KG1 (cell line): ENCODE measurements at places on chromosomes 13 and 19.

- DNase-seq, result no peak
Measured at GRCh38 chr19:6677495-6677882, 7.5 kb upstream of the TNFSF14 start.

GRCh38 chr13:37870895-37871550 is 1.5 kb upstream of the TRPC4 start:
- no peak for DNase-seq

DNA sequence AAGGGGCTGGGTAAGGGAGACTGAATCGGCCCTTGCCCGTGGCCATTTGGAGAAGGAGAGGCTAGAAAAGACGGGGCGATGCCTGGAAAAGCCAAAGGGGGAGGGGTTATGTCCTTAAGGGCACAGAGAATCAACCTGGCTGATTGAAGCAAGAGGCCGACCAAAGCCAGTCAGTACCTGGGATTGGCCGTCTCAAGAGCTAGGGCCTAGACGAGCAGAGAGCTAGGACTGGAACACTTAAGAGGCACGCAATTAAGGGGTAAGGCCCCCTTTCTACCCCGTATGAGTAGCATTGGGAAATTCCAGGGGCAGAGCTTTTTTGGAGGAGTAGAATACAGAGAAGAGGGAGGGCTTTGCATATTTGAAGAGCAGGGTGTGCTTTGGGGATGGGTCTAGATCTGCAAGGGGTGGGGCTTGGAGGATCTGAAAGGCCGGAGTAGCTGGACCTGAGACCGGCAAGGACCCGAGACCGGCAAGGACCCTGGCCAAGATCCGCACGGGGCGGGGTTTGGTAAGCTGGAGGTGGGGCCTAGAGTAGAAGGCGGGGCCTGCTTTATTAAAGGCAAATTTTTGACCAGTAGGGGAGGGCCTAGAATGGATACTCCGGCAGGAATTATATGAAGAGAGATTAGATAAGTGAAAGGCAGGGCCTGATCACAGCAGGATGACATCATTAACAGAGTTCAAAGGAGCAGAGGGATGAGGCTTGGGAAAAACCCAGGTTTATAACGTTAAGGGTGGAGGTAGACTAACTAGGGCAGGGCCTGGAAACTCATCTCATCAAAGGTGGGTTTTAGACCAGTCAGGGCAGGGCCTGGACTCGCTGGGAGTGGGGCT is 10.7 kb upstream of the CACNG6 start:
- DNase-seq, result no peak

DNA sequence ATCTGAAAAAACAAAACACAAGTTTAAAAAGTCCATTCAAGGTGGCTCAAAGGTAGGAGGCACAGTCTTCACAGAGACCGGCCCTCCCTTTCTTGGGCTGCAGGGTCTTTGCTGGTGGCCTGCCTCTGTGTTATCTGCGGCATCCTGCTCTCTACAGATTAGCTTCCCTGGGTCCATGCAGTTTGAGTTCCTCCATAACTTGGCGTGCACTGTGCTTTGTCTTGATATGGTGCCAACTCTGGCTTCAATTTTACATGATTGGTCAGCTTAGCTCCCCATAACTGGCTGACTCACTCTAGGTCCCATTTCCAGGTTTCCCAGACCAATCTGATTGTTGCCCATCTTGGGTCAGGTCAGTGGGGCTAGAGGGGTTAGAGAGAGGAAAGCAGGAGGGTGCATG is 41.8 kb downstream of the TPT1 start:
- no peak for DNase-seq

GRCh38 chr13:30732046-30732390 is 3.3 kb upstream of the ALOX5AP start:
- no peak for DNase-seq

DNA sequence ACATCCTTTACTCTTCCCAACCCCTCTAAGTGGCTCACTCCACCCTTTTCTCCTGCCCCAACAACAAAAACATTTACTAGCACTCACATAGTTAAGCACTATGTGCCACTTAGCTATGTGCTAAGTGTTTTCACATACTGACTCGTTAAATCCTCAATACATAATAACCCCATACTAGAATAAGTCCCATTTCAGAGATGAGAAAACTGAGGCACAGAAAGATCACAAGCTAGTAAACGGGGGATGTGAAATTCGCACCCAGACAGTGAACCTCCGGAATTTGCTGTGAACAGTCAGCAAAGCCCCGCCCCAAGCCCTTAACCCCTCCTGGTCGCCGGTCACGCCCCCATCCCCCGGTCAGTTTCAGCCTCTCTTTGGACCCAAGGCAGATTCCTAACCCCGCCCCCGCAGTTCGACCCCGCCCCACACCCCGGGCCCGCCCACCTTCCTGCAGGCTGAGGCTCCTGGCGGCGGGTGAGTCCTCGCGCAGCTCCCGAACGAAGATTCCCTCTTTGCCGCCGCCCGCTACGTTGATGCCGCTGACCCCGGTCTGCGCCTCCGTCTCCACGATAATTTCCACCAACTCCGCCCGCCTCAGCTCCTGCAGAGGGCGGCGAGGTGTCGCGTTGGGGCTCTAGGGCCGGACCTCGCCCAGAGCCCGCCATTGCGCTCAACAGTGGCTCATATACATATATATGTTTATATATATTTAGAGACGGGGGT is 9.8 kb downstream of the PRX start:
- DNase-seq, result peak; percentile 21

- peak; percentile 23 for DNase-seq
Measured at GRCh38 chr19:13097033-13097462, 5.6 kb downstream of the LYL1 start.

GRCh38 chr13:45228002-45228401 is 27.2 kb upstream of the KCTD4 start:
- no peak for DNase-seq

DNA sequence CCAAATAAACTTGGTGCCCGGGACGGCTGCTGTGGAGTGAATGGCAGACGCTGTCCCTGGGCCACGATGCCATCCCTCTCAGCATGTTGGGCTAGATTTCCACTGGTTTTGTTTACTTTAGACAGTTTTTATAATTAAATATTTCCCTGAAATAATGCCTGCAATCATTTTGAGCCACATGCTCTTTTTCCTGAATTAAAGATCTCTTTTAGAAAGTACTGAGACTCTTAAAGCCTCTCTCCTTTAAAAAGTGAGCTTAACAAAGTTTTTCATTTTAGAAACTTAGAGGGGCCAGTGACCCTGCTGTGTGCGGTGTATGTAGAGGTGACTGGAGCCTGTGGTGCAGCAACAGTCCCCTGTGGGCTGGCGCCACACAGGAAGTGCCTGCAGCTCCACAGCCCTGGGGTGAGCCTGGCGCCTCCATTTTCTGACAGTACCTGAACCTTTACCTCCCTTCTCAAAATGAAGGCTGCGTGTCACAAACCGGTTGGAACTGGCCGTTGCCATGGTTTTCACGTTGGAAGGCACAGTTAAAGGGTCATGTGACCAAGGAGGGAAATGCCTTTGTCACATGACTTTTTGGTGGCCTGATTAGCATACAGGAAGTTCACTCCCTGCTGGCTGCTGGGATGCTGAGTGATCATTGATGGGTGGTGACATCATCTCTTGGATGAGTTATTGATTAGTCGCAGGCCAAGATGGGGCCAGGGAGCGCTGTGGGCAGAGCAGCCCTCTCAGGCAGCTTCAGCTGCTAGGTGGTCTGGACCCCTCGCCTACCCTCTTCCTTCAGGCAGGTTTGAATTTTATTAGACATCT is 26.3 kb downstream of the TSSK6 start:
- peak; percentile 57 for DNase-seq

DNA sequence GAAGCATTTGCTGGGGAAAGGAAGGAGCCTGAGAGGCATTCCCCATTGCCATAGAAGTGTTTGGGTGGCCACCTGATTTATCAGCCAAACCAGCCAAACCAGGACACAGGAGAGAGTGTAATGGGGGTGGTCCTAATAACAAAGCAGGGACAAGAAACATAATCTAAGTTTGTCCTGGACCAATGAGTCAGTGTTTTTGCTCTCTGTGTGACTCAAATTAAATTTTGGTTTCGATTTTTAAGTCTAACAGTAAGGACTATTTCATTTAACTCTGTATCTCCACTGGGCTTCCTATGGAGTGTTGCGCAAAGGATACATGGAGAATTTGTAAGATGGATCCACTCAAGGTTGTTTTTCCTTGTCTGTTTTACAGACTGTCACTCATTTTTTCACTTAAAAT is 19.5 kb upstream of the TRPC4 start:
- no peak for DNase-seq

DNA sequence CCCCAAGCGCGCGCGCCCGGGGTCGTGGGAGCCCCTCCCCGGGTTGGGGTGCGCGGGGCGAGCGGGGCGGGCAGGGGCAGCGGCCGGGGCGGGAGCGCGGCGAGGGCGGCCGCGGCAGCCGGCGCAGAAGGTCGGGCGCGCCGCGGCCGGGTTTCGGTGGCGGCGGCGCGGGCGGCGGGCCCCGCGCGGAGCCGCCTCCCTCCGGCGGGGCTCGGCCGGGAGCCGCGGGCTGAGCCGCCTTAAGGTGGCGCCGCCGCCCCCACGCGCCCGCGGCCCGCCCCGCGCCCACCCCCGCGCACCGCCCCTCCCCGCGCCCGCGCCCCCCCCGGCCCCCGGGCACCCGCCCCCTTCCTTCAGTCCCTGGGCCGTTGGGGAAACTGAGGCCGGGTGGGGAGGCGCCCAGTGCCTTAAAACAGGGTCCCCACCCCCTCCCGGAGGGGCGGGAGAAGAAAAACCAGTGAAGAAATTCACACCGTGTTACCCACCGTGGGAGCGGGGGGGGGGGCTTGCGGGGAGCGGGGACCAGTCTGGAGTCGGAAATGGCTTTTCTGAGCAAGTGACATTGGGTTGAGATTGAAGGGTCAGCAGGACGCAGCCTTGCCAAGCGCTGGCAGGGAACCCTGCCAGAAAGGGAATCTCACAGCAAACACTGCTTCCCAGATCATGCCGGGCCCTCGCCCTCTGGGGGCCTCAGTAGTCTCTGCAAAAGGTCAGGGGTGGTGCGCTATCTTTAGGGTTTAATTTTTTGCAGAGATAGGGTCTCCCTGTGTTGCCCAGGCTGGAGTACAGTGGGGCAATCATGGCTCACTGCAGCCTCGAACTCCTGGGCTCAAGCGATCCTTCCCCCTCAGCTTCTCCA is at the start of gene TLE2:
Gene TLE2 (minus strand): TSS at position 216 of the 859 bp plus-strand sequence. CDS start 376 bp downstream, outside the sequence.
- DNase-seq, result no peak

DNA sequence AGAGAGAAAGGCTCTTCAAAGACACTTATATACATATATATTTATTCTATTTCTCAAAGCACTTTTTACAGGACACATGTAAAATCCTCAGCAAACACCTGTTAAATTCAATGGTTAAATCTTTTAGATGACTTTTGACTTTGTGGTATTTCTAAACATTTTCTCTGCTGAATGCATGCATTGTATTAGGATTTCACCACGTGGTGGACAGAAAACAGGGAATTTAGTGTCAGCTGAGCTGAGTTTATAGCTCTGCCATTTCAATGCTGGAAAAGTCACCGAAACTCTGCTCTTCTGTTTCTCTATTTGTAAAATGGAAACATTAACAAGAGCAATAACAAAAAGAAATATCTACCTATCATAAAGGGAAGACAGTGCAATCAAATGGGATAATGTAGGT is 375.6 kb downstream of the ENOX1 start:
- DNase-seq, result no peak

DNA sequence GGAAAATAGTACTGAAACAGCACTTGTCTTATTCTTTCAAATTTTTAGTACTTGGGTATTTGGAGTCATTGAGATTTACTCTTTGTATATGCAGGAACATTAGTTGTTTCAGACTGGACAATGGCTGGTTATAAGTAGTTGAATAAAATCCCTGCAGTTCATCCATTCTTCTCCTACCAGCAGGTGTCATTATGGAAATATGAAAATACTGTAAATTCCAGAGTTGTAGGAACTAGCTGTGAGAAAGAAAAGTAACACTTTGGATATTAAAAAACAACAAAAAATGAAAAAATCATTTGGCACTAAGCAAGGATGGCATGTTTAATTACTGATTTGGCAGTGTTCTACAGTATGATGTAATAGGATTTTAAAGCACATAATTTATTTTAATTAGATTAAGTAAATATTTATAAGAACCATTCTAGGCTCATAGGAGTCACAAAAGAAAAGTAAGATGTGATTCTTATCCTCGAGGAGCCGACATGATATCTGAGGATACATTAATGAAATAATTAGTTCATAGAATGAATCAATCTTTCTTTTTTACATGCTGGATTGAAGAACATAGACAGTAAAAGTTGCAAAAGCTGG is 155.3 kb downstream of the KCNRG start:
- no peak for DNase-seq

- no peak for DNase-seq
Measured at GRCh38 chr19:19418555-19419260, 13.2 kb downstream of the GATAD2A start.

- DNase-seq, result no peak
Measured at GRCh38 chr19:12331211-12331941, 2.1 kb downstream of the ZNF563 start.

DNA sequence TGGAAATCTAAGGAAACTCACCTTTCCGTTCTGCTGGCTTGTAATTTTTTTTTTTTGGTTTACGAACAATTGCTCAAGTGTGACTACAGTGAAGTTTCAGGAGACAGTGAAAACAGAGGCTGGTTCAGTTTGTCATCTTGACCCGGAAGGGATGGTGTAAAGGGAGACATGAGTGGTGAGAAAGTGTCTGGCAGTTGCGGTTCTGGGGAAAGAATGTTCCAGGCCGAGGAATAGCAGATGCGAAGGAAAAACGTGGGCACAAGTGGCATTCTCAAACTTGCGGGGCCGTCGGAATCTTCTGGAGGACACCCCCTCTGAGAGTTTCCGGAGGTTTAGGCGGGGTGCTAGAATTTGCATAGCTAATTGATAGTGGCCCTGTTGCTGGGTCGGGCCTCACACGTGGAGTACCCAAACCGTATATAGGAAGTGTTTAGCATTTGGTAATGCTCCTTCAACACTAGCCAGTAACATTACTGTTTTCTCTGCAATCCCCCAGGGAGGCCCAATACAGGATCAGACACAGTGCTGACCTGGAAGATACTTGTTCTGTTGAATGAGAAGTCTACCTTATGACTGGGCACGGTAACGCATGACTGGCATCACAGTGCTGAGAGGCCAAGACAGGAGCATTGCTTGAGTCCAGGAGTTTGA is 2.8 kb upstream of the TNFSF9 start:
- no peak for DNase-seq

DNA sequence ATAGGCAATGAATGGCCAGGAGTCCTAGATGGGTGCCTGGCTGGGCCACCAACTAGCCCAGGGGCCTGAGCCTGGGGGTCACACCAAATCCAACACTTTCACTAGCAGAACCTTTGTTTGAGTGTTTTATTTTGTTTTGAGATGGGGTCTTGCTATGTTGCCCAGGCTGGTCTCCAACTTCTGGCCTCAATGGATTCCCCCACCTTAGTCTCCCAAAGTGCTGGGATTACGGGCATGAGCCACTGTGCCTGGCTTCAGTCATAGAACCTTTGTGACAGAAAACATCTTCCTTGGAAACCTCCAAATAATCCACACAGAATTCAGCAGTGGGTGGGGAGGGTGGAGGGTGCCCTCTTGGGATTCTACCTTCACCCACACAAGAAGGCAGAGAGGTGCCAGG is 6.1 kb downstream of the PRKACA start:
- DNase-seq, result no peak

- no peak for DNase-seq
Measured at GRCh38 chr19:46845959-46846459, 4.6 kb downstream of the AP2S1 start.

- no peak for DNase-seq
Measured at GRCh38 chr13:44380404-44381165, 7.0 kb downstream of the SERP2 start.

GRCh38 chr19:17075864-17076542 is 426 bp downstream of the MYO9B start:
- peak; percentile 24 for DNase-seq
